ENCODE measurements at places on chromosomes 12 and 14.

- no peak for DNase-seq
Measured at GRCh38 chr14:32683679-32684078, 255.0 kb upstream of the NPAS3 start.

GRCh38 chr12:9118158-9118557 is 2.4 kb upstream of the A2M start:
- DNase-seq = no peak

DNA sequence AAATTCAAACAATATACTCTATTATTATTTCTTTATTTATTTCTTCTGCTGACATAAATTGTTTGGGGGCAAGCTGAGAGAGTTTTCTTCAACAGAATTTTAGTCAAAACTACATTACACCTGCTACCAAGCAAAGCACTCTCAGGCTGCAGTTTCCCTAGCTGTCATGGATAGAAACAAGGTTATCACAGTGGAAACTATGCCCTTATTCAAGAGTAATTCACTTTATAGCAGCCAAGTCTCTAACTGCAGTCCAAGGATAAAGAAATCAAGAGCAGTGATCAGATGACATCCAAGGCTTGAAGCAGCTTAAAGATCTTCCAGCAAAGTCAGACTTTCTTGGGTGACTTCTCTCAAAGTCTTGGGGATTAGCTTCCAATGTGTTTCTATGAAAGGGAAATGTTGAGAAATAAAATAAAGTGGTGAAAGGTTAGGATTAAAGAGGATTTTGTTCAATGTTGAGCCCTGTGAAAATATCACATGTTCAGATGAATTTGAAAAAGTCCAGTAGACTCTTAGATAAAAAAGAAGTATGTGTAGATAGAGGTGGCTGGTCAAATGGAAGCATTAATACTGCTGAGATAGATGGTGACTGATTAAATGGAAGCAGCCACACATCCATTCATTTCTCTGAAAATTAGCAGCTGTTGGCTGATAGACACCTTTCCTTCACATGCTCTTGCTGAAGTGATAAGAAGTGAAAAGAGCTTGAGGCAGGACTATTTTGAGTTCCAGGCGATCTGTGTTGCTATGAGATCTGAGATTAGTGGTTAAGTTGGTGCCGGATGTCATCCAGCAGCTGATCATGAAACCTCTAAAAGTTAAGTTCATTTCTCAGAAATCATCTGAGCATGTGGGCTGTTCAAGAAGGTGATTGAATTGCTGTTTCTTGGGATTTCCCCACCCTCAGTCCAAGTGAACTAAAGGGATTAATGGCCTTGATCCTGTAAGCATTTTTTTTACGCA is 257.8 kb upstream of the BTG1 start:
- no peak for DNase-seq

- no peak for DNase-seq
Measured at GRCh38 chr12:116429826-116430360, 129.3 kb upstream of the MAP1LC3B2 start.

DNA sequence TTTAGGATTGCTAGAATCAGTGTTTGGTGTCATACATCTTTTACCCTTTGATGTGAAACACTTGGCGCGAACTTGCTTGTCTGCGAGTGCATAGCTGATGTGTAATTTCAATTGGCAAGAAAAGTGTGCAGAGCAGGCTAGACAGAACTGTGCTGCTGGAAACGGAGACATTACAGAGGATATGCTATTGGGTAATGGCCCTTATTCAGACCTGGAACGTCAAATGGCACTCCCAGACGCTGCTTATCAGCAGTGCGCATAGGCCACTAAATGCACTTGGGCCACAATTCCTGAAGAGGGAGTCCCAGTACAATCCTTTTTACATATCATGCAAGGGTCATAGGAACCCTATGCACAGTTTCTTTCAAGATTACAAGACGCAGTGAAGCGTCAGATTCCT is 15.7 kb upstream of the SLC10A1 start:
- DNase-seq = no peak

DNA sequence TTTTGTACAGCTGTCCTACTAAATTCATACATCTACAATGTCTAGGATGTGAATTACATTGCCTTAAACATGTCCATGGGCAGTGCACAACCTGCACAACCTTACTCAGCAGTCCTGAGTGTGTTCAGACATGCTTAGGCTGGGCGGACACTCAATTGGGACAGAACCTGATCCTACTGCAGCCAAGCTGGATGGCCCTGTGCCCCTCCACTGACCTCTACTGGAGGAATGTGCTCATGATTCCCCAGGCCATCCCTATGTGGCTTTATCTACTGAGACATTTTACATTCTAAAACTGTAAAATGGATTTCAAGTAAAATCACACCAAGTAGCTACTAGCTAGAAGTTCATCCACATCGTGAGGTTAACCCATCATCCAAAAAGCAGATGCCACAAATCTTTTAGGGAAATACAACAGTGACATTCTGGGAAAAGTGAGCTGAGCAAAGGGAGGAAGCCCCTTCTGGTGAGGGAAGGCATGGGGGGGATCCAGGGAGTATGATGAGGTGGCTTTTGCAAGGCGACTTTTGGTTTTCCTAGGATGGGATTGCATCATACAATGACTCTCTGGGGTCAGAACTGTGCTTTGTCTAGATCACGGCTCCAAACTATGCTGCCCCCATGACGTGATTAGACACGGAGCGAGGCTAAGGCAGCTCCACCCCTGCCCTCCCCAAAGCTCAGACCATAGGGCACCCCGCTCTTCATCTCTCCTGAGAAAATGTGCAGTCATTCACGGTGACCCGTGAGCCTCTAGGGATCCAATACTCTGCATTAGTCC is 911.7 kb upstream of the TMEM132C start:
- DNase-seq = no peak

- no peak for DNase-seq
Measured at GRCh38 chr14:32230181-32230580, 27.1 kb upstream of the RNU6-8 start.

DNA sequence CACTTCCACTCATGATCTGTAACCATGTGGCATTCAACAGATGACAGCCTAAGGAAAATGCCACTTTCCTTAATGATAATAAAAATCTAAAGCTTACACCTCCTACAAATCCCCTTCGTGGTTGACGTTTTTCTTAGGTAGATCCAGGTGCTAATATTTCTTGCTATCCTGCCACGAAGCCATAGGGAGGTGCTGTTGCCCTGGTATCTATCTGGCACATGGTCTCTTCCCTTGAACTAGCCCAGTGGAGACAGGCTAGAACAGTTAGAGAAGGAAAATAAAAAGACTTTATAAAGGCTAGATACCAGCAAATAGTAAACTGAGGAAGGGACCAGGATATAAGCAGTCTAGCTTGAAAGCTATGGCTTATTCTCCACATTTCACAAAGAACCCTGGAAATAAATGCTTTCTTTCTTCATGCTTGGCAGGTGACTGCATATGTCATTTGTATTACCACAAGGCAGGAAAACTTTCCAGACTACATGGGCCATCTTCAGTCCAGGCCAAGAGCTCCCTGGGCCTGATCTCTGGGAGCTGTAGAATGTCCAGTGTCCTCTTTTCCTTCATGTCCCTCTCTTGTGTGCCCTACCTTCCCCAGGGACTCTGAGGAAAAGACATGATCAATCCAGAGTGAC is 15.3 kb downstream of the SPIC start:
- DNase-seq = no peak

DNA sequence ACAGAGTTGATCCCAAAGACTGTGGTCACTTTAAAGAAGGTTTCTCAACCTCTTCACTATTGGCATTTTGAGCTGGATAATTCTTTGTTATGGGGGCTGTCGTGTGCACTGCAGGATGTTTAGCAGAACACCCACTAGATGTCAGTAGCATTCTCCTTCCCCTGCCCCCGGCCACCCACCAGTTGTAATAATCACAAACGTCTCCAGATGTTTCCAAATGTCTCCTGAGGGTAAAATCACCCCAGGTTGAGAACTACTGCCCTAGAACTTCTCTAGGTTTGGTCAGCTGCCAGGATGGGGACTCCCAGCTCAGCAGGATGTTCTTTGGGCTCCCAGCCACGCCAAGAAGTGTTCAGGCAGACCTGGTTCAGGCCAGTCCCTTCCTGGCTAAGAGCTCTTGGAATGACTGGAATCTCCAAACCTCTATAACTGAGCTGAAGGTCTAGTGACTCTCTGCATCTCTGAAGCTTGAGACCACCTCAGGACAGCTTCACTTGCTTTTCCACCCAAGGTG is 12.5 kb upstream of the AJUBA start:
- no peak for DNase-seq

DNA sequence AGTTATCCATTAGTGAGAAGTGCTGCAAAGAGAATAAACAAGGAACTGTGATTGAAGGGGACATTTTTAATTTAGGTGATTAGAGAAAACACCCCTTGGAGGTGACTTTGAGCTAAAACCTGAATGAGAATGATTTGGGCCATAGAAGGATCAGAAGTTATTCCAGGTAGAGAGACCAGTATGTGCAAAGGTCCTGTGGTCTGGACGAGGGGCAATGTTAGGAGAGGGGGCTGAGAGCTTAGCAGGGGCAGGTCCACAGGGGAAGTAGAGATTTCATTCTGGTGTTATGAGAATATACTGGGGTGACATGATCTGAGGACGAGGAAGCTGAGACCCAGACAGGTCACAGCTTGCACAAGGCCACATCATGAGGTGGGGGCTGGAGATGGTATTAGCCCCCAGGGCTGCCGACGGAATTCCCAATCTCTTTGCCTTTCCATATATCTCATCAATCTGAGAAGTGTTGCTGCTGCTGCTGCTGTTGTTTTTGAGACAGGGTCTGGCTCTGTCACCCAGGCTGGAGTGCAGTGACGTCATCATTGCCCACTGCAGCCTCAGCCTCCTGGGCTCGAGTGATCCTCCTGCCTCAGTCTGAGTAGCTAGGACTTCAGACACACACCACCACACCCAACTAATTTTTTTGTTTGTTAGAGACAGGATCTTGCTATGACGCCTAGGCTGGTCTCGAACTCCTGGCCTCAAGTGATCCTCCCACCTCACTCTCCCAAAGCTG is 55.6 kb downstream of the KCTD10 start:
- DNase-seq = no peak

GRCh38 chr12:92080911-92081285 is 64.7 kb downstream of the BTG1 start:
- DNase-seq = no peak

- DNase-seq = no peak
Measured at GRCh38 chr12:81378601-81379285, 300.9 kb downstream of the ACSS3 start.

DNA sequence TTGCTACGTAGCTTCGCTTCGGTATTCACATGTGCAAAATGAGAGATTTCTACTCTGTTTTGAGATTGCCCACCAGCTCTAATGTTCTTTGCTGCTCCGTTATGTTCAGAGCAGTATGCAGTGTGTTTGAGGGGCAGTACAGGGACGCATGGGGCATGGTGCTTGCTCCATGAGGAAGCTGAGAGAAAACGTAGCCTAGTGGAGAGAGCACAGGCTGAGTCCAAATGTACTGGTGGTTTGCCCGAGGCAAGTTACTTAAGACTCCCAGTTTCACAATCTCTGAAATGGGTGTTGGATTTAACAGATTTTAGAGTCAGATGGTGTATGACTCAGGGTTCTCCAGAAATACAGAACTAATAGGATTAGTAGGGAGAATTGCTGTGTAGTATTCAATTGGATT is 310.5 kb downstream of the ETNK1 start:
- DNase-seq = no peak

GRCh38 chr12:106997916-106998315 is 11.0 kb upstream of the MTERF2 start:
- DNase-seq = no peak

GRCh38 chr14:23252006-23252405 is 14.3 kb downstream of the RNF212B start:
- DNase-seq = no peak

DNA sequence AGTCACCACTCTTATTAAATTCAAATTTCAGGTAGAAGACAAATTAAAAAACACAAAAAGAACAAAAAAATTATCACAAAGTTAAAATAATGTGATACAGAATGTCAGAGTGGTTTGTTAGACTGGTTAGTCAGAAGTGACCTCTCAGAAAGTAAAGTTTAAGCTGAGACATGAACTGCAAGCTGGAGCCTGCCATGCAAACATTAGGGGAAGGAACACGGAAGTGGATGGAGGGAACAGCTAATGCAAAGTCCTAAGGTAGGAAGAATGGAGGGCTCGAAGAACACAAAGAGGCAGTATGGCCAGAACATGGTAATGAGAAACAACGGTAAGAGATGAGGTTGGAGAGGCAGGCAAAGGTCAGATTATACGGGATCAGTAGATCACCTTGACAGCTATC is 41.7 kb downstream of the WDHD1 start:
- DNase-seq = no peak

- no peak for DNase-seq
Measured at GRCh38 chr12:11655842-11656241, 6.4 kb downstream of the ETV6 start.

- no peak for DNase-seq
Measured at GRCh38 chr14:94864387-94865195, 94.7 kb upstream of the GSC start.

DNA sequence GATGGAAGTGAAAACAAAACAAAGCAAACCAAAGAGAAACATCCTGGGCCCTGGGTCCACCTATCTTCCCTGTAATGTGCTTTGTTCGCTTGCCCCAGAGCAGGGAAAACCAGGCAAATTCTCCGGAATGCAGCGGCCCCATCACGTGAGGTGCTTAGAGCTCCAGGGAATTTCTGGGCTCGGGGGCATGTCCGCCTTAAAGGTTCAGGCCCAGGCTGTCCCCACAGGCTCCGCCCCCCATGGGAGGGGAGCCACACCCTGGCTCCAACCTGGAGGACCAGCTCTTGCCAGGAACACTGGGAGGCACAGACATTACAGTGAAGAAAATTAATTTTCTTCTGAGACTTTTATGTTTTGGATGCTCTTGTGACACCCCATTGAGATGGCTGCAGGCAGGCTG is 69.9 kb downstream of the RBM19 start:
- no peak for DNase-seq

DNA sequence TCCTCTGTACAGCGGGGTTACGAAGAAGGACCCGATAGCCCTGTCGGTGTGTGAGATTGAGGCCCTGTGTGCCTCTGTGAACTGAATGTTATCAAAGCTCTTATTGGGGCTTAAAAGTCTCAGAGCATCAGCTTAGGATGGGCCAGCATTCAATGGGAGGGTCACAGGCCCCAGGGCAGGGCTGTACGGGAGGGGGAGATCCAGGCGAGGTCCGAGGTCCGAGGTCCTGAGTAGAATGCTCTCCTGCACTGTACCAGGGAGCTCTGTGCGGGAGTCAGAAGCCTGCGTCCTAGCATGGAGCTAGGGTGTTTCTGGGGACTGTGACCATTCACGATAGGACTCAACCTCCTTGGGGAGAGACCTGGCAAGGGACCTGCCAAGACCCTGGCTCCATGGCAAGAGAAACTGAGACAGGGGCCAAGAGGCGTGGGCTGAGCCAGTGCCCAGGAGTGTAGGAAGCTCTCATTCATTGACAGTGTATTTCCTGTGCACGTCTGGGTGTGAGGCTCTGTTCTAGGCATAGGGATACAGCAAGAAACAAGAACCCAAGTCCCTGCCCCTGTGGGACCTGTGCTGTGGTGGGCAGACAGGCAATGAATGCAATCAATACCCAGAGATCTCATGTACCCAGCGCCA is 12.0 kb upstream of the FAM181A start:
- DNase-seq = no peak
